Right renal pelvis (tissue), 4 donors: ENCODE measurements at places on chromosomes 3 and 15. TPM values are rescaled to one million over a fixed set of nuclear protein-coding genes. Genes with fewer than 3 reads are reported as not detected.
A peak's percentile ranks its signal among the peaks of the same experiment; 100 is the strongest.

The SMCO1 gene
- not detected for polyA plus RNA-seq

The MAGEL2 gene
- 5.9 TPM for polyA plus RNA-seq

The SLITRK3 gene
- polyA plus RNA-seq, result 0.67 TPM

The SLC38A3 gene
- 9.6 TPM for polyA plus RNA-seq

The MYZAP gene
- polyA plus RNA-seq, result 7.2 TPM

The PDCD6IP gene
- polyA plus RNA-seq, result 147 TPM

The DNASE1L3 gene
- polyA plus RNA-seq, result 13.1 TPM

The FBXO40 gene
- 0.01 TPM for polyA plus RNA-seq

The ACP3 gene
- polyA plus RNA-seq, result 62.6 TPM

- no peak for DNase-seq
These were observed 447.8 kb upstream of the THBS1 start for GRCh38 chr15:39132954-39133600.

GRCh38 chr3:89368846-89369245, 261.4 kb downstream of the EPHA3 start:
- no peak for DNase-seq

DNA sequence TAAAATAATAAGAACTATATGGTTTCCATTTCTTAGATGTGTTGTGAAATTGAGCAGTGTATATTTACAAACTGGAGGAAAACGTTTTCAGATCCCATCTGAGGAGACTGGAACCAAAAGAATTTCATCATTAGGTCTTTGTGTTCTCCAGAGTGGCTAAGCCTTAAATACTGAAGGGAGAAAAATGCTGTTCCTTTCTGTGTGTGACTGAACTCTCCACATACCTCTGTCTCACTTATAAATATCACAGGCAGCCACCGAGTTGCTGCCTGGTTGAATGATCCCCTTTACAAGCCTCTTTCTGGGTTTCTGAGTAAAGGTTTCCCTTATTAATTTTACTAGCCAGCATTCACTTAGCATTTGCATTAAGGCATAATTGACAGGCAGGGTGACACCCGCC, 913.9 kb upstream of the NR2F2 start:
- no peak for DNase-seq

- no peak for DNase-seq
These were observed 17.8 kb upstream of the FGF12 start for GRCh38 chr3:192745150-192745549.

GRCh38 chr15:98948941-98949340, 58.7 kb downstream of the PGPEP1L start:
- no peak for DNase-seq

GRCh38 chr15:63296195-63296594, 18.8 kb downstream of the APH1B start:
- no peak for DNase-seq

- DNase-seq, result no peak
These were observed 1.4 kb upstream of the BHLHE40 start for GRCh38 chr3:4977853-4978203.

DNA sequence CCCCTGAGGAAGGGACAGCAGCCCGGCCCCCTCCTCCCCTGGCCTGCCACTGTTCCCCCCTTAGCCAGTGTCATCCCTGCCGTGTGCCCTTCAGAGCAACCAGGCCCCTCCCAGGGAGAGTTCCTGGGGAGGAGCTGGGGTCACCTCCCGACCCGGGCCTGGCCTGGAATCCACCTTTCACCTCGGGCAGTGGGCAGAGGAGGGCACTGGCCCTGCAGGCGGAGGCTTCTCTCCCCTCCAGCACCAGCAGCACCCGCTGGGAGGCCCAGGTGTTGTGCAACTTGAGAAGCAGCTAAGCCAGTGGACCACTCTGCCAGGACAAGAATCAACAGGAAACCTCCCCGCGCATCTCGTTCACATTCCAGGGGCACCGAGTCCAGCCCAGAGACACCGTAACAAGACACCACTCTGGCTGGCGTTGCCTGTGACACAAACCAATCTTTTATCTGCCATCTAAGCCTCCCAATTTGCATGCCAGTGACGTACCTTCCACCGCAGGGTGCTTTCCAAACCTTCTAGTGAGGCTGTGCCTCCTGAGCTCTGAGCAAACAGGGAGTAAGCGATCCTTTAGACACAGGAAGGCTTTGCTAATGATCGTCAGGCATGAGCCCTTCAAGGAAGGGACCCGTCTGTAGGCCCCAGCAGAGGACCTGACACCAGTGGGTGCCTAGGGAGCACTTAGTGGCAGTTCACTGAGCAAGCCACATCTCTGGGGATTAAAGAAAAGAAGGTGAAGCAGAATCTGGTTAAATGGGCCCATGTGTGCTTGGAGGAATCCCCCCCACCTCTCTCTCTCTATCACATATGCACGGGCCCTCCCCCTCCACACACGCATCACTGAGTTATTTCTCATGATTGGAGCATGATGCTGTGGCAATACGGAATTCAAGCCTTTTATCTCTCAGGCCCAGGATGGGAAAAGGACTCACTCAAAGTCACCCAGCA, 98.9 kb upstream of the TLE3 start:
- DNase-seq, result peak; percentile 50

GRCh38 chr3:65993134-65993900, 45.4 kb downstream of the MAGI1 start:
- no peak for DNase-seq

GRCh38 chr3:28188686-28189085, 52.7 kb upstream of the CMC1 start:
- DNase-seq, result no peak

DNA sequence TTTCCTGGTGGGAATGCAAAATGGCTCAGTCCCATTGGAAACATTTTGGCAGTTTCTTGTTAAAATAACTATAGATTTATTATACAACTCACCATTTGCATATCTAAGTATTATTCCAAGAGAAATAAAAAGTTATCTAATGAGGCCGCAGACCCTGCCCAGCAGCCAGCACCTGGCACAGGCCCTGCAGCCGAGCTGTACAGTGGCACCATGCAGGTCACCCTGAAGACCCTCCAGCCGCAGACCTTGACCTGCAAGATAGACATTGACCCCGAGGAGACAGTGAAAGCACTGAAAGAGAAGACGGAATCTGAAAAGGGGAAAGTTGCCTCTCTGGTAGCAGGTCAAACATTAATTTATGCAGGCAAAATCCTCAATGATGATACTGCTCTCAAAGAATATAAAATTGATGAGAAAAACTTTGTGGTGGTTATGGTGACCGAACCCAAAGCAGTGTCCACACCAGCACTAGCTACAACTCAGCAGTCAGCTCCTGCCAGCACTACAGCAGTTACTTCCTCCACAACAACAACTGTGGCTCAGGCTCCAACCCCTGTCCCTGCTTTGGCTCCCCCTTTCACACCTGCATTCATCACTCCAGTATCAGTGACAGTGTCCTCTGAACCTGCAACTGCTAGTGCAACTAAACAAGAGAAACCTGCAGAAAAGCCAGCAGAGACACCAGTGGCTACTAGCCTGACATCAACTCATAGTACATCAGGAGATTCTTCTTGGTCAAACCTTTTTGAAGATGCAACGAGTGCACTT, 113.5 kb upstream of the SATB1 start:
- no peak for DNase-seq

- DNase-seq, result no peak
These were observed at the start of gene CRYGS for GRCh38 chr3:186544281-186544680. CRYGS (minus strand) TSS chr3:186544380; CDS start chr3:186544326, 54 bp downstream.

DNA sequence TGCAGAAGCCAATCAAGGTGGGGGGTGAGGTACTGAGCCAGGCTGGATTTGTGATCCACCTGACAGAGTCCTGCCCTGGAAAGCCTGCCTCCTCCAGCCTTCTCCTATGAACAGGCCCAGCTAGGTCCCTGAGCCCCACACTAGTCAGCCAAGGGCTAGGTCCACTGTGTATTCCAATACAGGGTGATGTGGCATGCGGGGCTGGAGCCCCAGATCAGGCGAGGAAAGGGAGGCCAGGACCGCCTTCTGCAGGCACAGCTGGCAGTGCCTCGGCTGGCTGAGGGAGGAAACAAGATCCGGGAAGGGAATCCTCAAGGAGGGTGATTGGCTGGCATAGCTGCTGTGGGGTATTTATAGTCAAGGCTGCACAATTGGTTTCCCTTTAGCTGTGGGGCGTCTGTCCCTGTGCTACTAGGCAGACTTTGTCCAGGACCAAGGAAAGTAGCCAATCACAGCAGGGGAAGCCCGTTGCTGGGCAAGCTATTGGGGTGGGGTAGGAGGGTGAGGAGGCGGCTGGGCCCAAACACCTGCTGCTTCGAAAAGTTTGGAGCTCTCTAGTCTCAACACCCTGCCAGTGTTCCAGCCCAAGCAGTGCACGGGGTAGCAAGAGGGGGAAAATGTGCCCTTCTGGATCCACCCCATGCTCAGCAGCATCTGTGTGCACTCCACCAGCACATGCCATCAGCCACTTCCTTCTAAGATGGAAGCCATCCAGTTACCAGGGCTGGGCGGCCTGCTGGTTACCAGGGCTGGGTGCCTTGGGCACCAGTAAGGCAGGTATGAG, 5.9 kb downstream of the KY start:
- no peak for DNase-seq

DNA sequence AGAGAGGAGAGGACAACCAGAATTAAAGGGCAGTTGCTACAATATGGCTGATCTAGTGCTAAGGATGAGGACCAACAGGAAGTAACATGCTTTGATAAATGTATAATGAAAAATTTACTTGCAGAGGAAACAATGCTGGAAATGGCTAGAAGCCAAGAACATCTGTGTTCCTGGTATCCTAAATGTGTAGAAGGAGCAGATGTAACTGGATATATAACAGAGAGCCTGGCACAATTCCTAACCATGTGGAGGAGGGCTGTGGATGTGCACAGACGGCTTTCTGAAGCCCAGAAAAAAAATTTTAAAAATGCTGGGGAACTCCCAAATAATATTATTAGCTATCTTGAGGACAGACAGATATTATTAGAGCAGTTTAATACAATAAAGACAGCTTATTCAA, 159.4 kb upstream of the GBE1 start:
- peak; percentile 3 for DNase-seq

DNA sequence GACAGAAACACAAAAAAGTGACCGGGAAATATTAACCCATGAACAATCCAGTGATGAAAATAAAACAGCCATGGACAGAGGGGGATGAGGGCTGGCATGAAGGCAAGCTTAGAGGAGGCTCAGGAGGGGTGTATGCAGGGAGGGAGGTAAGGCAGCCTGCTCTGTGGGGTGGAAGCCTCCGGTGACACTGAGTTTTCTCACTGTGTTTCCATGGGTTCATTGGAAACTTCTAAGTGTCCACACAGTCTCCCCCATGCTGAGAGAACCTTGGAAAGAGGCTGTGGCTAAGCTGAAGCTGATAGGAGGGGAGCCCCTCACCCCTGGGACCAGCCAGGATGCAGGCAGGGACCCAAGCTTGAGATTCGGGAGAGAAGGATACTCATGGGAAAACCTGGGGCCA, 6.8 kb upstream of the SKOR1 start:
- no peak for DNase-seq

- DNase-seq, result no peak
These were observed 679.8 kb upstream of the NECTIN3 start for GRCh38 chr3:110391640-110392395.

- DNase-seq, result no peak
These were observed 17.3 kb upstream of the C3orf62 start for GRCh38 chr3:49294343-49294742.

- DNase-seq, result no peak
These were observed 33.5 kb upstream of the SPATA12 start for GRCh38 chr3:57026944-57027343.

DNA sequence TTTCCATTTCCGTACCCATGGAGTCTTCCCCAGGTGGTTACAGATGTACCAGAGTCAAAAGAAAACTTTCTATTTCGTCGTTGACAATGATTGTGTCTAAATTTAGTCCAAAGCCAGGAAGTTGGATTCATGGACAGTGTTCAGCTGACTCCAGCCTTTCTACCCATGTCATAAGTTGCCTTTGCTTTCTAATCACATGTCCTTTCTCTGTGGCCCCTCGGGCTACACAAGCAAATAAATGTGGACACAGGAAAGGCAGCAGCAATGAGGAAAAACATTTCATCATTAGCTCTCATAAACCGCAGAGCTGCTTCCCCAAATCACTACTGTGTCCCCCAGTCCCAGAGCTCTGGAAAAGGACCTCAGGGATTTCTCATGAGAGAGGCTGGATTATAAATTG, 82.0 kb downstream of the USF3 start:
- no peak for DNase-seq

DNA sequence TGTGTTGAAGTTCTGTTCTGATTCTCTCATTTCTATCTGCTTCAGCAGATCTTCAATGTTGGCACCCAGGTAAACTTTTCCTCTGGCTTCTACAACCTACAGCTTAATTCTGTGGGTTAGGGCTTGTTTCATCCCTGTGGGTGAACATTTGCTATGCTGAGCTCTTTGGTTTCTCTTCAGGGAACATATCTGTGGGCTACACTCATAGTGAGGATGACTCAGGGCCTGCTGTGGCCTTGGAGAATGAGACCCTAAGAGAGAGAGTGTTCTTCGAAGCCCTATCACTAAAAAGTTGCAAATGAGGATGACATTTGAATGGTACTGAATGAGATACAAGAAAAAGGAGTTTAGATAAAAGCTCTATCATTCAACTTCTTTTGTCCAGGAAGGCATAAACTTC, 346.2 kb upstream of the CBLB start:
- DNase-seq, result no peak

- no peak for DNase-seq
These were observed 351.0 kb downstream of the MCTP2 start for GRCh38 chr15:94582368-94582767.

DNA sequence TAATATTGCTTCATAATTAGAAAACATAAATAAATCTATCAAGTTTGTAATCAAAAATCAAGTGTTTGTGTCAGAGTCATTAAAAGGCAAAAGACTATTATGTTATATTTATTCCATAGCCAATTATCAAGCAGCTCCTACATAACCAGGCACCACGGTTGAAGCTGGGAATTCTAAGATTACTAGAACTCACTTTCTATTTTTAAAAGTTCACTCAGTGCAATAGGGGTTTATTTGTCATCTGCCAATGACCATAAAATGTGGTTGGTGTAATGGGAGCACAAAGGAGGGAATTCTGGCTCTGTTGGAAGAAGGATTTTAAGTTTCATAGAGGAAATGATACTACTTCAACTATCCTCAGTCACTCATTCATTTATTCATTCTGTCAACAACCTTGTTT, 57.7 kb downstream of the TRIM69 start:
- no peak for DNase-seq

DNA sequence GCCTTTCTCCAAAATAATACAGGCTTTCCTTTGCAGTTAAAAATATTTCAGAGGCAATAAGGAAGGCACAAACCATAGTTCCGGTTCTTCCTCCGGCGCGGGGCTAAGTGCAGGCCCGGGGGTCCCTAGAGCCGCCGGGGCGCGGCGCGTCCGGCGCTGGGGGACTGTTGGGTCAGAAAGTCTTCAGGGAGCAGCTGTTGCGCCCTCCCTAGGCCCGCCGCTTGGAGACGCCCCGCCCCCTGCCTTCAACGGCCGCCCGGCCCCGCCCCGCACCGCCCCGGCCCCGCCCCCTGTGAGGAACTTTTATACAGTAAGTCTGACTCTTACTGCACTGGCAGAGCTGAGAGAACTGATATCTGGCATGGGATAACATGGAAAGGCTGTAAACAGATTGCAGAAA, 283.1 kb upstream of the ARL6 start:
- DNase-seq, result no peak

GRCh38 chr3:50320853-50321335, 1.7 kb downstream of the HYAL2 start:
- no peak for DNase-seq
